A549 treated with AZD2906 at 1 μM for 4 hours (cell line): ENCODE measurements at places on chromosomes 2 and 18. TPM values are rescaled to one million over a fixed set of nuclear protein-coding genes. Genes with fewer than 3 reads are reported as not detected.

The FAP gene
- 0.08 to 0.11 TPM (median 0.09 TPM) in 3 of 5 replicates, not detected in the others for total RNA-seq

The HOXD11 gene
- 5.2 to 6.9 TPM (median 6.5 TPM) in 5 replicates for total RNA-seq

The CRYBA2 gene
- 0.10 to 0.25 TPM in 2 of 5 replicates, not detected in the others for total RNA-seq

The DOCK10 gene
- 20.7 to 30.1 TPM (median 23.3 TPM) in 5 replicates for total RNA-seq

The DES gene
- total RNA-seq, result 0.14 to 0.69 TPM (median 0.27 TPM) in 5 replicates

The ILKAP gene
- total RNA-seq, result 34.9 to 41.6 TPM (median 39.3 TPM) in 5 replicates

The ARHGAP28 gene
- 0.09 to 0.17 TPM (median 0.13 TPM) in 4 of 5 replicates, not detected in the other for total RNA-seq

The TCF23 gene
- total RNA-seq, result not detected in 5 replicates

The SUPT7L gene
- total RNA-seq, result 25.1 to 32.9 TPM (median 32.8 TPM) in 5 replicates

The CPO gene
- total RNA-seq, result 0.05 to 0.11 TPM (median 0.09 TPM) in 4 of 5 replicates, not detected in the other

The SH3RF3 gene
- 0.47 to 0.71 TPM (median 0.66 TPM) in 5 replicates for total RNA-seq

The SERPINB11 gene
- 0.03 to 0.16 TPM in 2 of 5 replicates, not detected in the others for total RNA-seq

The PKDCC gene
- 20.4 to 26.2 TPM (median 22.4 TPM) in 5 replicates for total RNA-seq

The IL18RAP gene
- total RNA-seq, result 0.03 to 0.25 TPM (median 0.09 TPM) in 4 of 5 replicates, not detected in the other

The MEP1B gene
- 0.04 to 0.10 TPM (median 0.05 TPM) in 5 replicates for total RNA-seq

The SOX11 gene
- total RNA-seq, result not detected in 5 replicates

The GPR45 gene
- 0.06 TPM in 1 of 5 replicates, not detected in the others for total RNA-seq

The SPP2 gene
- total RNA-seq, result not detected in 5 replicates

The CYP27A1 gene
- total RNA-seq, result 0.09 to 0.18 TPM (median 0.11 TPM) in 5 replicates

The PLA2R1 gene
- total RNA-seq, result 1.7 to 2.8 TPM (median 2.3 TPM) in 5 replicates

The GDF7 gene
- 0.09 to 0.14 TPM (median 0.13 TPM) in 5 replicates for total RNA-seq
